ENCODE measurements at places on chromosomes 4 and X.

DNA sequence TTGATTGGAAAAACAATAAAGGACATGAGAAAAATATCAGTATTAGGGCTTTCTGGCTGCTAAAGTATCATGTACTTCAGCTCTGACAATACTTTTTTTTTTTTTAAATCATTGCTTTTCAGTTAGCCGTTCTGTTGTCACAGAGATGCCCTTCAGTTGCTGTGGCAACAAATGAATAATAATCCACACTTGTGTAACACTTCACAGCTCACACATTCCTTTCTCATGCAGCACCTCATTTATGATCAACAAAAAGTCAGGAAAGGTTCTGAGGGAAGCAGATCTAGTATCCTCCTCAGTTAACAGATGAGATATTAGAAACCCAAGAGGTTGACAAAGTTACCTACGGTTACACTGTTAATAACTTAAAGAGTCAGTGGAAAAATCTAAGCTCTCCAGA is 444.2 kb upstream of the SLIT2 start:
- DNase-seq: no peak

DNA sequence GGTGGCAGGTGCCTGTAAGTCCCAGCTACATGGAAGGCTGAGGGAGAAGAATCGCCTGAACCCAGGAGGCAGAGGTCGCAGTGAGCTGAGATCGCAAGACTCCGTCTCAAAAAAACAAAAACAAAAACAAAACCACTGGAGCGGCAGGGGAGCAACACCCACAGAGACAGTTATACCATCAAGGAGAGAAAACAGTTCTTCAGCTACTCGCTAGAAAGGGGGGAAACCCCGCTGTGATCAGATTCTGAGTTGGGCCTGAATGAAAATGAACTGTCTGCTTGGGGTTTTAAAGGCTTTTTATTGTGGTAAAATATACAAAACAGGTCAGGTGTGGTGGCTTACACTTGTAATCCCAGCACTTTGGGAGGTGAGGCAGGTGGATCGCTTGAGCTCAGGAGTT is 16.8 kb upstream of the IRAK1 start:
- no peak for DNase-seq

GRCh38 chr4:46399440-46399839 is 9.5 kb upstream of the GABRA2 start:
- no peak for DNase-seq

DNA sequence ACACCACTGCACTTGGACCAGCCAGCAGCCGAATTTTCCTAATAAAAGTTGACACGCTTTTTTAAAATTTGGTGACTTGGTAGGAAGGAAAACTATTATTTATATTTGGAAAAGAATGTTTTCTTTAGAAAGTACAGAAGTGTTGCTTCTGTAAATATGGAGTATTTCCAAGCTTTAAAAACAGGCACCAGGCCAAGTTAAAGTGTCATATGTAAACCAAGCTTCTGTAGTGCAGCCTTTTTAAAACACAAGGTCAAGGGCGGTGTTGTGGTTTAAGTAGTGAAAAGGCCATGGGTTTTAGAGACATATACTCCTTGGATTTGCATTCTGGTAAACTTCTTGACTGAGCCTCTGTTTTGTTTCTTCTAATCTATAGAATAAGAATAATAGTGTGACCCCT is 62.7 kb downstream of the TRIM2 start:
- no peak for DNase-seq

DNA sequence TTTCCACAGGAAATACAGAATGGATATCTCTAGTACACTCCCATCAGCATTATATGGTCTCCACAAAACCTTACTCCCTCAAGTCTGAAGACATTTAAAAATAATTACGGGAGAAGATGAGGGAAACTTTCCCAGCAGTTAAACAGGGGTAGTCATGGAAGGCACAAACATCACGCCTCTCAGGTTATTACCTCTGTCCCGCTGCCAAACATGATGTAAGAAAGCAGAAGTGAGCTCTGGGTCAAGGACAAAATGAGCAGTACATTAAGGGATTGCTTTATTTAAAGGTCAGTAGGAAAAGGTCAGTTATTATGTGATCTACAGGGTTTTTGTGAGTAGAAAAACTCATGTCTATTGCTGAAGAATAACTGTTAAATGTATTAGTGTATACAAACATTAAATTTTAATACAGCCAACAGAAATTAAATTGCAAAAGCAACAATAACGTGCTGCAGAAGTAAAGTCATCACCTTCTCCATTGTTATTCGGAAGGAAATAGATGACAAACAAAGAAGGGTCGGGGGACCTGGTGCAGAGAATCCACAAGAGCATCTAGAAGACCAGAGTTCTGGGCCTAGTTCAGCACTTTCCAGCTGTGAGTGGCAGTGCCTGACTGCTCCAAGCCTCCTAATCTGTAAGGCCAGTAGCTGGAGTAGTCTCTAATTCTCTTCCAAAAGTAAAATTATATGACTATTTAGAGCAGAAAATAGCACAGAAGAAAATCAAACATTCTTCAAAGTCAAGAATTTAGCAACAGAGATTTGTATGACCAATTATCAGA is 171.2 kb downstream of the PPP3CA start:
- DNase-seq: no peak

DNA sequence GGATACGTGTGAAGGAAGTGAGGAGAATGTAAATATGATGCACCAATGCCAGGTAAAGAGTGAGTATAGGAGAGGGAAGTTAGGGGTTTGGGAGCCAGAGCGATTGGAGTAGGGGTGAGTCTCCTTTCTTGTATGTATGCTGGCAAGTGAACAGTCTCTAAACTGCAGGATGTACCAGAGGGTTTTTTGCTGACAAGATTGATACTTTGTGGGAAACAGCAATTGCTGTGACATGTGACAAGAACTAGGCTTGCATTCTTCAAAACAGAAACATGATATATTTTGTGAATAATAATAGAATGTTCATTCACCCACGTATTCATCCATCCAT is 706 bp downstream of the CHIC1 start:
- no peak for DNase-seq

- no peak for DNase-seq
These were observed 136.4 kb downstream of the MAPK10 start for GRCh38 chr4:86223472-86223871.

DNA sequence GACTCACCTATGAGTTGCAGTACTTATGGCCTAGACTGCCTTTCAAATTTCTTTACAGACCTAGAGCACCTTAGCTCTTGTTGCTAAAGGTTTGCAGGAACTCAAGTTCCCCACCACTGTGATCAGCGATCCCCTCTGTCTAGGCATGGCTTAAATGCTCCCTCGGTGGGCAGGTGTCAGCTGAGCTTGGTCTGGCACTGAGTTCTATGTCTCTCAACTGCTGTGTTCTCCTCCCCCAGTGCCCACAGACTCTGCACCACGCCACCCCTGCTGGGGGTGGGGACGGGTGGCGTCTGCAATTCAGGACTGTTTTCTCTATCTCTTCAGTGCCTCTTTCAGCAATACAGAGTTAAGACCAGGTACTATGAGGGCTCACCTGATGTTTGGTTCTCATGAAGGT is 30.5 kb downstream of the TMEM271 start:
- no peak for DNase-seq

GRCh38 chr4:41297832-41298231 is 41.1 kb downstream of the UCHL1 start:
- DNase-seq: no peak

GRCh38 chrX:140503714-140504351 is 1.0 kb downstream of the SOX3 start:
- no peak for DNase-seq

DNA sequence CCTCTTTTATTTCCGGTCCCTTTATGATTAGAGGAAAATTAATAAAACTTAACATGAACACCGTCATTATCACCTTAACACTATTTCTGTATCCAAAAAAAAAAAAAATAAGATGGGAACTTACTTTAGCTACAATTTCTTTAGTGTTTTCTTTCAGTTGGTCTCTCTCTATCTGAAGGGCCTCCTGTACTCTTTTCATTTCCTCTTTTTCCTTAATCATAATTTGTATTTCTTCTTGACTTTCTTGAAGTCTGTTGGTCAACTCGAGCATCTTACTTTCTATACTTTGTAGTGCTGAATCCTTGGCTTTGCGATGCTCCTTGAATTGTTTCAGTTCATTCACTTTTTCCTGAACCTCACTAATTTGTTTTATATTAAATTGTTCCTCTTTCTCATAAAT is 45.3 kb upstream of the BDH2 start:
- DNase-seq: no peak

GRCh38 chr4:74095482-74095881 is 3.5 kb downstream of the CXCL2 start:
- DNase-seq: no peak

GRCh38 chrX:69232945-69233344 is 67.7 kb upstream of the PJA1 start:
- no peak for DNase-seq

- no peak for DNase-seq
These were observed 181.7 kb downstream of the SLC39A8 start for GRCh38 chr4:102163404-102164140.

GRCh38 chrX:108199691-108200090 is 108.1 kb downstream of the ATG4A start:
- no peak for DNase-seq

DNA sequence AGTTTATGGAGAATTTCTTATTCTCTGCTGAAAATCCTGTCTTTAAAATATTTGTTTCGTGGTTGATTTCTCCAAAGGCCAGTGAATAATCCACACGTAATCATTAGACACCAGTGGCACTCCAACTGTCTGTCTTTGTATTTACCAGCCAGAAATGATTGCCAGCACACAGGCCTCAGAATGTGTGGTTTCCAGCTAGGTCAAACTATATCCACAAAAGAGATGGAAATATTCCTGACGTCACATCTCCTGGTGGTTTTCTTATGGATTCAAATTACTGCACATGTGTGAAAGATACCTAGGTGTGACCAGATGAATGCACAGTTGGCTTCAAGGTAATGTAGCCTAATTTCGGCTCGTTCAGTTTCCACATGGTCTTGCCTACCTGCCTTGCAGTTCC is 27.2 kb upstream of the TENM3 start:
- DNase-seq: no peak

GRCh38 chr4:170581969-170582368 is 492.2 kb upstream of the AADAT start:
- no peak for DNase-seq

- DNase-seq: no peak
These were observed 37.1 kb upstream of the IRAK1 start for GRCh38 chrX:154056770-154057241.

DNA sequence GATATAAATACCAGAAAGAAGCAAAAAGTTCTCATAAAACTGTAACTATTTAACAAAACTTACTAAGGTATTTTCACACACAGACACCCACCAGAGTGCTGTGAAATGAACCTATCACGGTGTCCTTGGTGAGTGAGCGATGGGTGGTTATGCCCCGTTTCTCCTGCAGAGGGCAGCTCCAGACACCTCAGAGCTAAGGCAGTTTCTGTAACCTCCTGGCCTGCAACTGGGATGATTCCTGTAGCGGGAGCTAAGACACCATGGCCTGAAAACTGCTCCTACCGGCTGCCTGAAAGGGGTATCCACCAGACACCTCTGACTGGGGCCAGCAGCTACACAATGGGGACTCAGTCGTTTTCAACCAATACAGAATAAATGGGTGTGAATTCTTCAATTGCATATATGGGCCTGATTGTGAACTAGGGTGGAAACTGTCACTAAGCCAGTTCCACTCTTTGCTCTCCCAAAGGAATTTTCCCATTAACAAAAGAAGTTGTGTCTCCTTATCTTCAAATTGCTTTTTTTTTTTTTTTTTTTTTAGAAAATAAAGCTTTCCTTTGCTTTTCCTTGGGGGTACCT is 2375.8 kb upstream of the TENM3 start:
- DNase-seq: no peak

- DNase-seq: no peak
These were observed 1811.2 kb upstream of the PCDH10 start for GRCh38 chr4:131337936-131338335.

DNA sequence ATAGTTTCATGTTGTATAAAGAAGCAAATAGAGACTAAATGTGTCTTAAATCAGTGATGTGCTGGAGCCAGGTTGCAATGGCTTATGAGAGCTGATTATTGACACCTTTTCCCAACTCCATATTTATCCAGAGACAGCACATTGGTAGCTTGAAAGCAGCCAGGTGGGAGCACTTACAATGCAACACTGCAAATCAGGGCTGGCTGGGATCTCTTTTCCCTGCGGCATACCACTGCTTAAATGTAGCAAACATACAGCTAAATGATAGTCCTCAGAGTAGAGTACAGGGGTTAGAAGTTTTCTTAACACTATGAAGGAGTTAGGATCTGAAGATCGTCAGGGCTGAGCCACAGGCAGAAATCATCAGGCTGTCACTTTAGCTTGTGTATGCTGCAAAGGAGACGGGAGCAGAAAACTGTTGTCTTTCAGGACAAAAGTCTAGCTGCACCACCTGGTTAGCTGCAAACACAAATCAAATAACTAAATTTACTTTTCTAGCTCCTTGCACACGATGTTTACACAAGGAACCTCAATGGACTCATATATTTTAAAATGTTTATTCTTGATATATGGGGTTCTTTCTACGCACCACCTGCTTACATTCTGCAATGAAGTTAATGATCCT is 527.3 kb downstream of the TLL1 start:
- DNase-seq: no peak

DNA sequence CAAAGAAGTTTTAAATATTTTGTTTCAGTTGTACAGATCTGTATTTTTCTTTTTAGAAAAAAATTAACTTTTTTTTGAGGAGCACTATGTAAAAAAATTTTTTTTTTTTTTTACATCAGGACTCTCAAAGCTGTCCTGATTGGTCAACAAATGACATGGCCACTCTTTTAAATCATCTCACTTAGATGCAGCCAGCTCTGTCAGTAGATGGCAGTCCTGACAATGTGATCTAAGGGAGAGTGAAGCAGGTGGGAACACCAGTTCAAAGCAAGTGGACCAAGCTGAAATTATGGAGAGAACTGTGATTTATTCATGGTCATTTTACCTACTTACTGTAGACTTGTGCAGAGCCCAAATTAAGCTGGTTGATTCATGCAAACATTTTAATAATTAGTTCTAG is 174.7 kb upstream of the GPRIN3 start:
- DNase-seq: no peak

DNA sequence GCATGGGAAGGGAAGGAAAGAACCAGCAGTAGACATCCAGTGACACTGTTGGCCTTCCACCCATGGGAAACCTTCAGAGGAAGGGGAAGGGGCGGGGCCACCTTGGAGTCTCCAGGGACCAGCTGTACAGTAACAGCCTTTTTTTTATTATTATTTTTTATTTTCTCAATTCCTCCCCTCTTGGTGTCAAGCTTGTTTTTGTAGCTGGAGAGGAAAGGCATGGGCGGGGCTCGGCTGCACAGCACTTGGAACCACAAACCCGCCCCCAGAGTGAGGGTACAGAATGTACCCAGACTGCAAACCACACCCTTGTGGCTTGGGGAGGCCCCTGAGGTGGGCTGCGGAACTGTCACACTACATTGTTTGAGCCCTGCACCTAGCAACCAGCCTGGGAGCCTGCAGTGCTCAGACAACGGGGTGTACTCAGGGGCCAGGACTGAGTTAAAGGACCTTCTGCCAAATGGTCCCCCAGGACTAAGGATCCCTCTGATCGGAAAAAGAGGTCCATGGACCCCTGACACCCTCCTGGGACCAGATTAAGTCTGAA is 45.7 kb downstream of the PRPS1 start:
- DNase-seq: peak; percentile 48

- DNase-seq: no peak
These were observed 207.8 kb upstream of the AMOT start for GRCh38 chrX:113048480-113048879.
